ENCODE measurements at places on chromosomes 7 and 10.
A peak's percentile ranks its signal among the peaks of the same experiment; 100 is the strongest.

- DNase-seq: no peak
Observed at GRCh38 chr10:95253007-95253406, 37.8 kb downstream of the PDLIM1 start.

GRCh38 chr10:123399276-123399839, 245.2 kb downstream of the BUB3 start:
- no peak for DNase-seq

DNA sequence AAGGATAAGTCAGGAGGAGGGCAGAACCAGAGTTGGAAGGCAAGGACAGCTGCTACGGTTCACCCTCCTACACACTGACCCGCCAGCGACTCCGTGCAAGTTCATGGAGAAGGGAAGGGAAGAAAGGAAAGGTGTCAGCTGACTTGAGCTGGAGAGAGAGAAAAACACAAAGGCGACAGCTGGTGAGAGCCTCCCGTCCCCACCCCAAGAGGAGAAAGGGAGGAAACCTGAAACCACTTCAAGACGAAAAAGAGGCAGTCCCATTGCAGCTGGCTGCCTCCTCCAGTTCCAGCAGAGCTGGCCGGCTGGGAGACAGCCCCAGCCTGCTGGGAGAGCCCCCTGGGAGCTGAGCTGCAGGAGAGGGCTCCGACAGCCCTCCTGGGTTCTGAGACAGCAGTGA, 75.2 kb downstream of the PARD3 start:
- no peak for DNase-seq

- DNase-seq: no peak
Observed at GRCh38 chr10:37434091-37434490, 308.7 kb downstream of the ANKRD30A start.

GRCh38 chr10:50619166-50619565, 4.6 kb downstream of the SGMS1 start:
- DNase-seq: no peak

- DNase-seq: no peak
Observed at GRCh38 chr7:14855033-14855794, 47.3 kb downstream of the DGKB start.

- DNase-seq: peak; percentile 46
Observed at GRCh38 chr10:70461397-70462348, 16.9 kb upstream of the PALD1 start.

DNA sequence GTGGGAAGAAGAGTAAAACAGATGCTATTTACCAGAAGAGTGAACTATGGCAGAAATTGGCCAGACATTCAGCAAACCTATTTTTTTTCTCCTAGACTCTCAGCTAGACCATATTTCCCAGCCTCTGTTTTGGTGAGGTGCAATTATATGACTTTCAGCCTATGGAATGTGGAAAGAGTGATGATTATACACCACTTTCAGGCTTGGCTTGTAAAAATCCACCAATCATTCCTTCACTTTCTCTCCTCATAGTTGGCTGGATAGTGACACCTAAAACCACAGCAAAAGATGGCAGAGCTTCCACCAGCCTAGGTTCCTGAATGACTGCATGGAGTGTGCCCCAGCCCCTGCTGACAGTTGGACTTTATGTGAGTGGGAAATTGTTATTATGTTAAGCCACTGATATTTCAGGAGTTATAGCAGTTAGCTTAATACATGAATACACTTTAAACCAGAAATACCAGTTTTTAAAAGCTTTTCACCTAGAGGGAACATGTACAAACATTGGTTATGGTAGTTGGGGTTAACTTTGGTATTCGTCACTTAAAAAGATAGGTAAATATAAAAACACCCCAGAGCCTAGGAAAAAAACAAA, 19.1 kb upstream of the TNKS2 start:
- no peak for DNase-seq

DNA sequence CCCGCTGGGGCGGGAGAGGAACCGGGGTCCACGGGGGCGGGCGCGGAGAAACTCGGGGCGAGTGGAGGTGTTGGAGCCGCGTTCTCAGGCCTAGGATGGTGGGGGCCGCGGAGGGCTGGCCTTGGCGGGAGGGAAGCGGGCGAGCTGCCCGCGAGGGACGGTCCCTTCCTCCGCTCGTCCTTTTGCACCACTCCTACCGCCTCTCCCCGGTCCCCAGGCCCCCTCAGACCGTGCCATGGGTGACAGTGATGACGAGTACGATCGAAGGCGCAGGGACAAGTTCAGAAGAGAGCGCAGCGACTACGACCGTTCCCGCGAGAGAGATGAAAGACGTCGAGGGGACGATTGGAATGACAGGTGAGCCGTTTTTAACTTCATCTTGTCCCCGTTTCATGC, 451 bp downstream of the SRRT start:
- no peak for DNase-seq

DNA sequence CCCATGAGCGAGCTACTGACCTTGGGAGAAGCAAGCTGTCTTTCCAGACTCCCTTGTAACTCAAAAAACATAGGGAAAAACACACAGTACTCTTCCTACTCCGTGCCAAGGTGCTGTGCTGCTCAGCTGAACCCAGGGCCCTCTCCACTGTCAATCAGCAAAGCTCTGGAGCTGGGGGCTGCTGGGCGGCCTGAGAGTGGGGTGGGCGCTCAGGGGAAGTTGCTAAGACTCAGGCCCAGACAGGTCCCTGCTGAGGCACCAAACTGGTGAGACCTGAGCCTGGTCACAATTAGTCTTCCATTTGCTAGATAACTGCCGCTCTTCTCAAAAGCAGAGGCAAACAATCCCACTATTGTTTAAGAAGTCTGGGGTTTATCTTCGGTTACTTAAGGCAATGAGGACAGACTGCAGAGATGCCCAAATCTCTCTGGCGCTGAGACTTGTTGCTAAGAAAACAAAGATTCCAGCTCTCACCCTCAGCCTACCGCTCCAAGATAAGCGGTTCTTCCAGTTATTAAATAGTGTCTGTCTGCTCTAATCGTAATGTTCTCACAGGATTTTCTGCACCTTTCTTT, 22.0 kb downstream of the STEAP1B start:
- DNase-seq: no peak

DNA sequence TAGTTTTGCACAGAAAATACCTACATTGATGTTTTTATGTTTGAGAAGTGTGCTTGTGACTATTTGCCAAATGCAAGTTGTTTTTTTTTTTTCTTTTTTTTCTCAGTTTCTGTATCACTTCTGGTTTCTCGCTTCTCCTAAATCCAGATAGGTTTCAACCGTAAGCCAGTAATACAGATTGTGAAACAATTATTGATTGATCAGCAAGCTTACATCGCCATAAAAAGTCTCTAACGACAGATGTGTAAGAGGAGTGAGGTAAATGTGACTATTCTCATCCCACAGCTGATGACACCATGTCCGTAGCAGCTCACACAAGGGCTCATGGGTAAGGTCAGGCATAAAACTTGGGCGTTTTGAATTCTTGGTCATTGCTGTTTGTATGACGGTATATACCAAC, 202.8 kb upstream of the AKR1E2 start:
- DNase-seq: no peak

DNA sequence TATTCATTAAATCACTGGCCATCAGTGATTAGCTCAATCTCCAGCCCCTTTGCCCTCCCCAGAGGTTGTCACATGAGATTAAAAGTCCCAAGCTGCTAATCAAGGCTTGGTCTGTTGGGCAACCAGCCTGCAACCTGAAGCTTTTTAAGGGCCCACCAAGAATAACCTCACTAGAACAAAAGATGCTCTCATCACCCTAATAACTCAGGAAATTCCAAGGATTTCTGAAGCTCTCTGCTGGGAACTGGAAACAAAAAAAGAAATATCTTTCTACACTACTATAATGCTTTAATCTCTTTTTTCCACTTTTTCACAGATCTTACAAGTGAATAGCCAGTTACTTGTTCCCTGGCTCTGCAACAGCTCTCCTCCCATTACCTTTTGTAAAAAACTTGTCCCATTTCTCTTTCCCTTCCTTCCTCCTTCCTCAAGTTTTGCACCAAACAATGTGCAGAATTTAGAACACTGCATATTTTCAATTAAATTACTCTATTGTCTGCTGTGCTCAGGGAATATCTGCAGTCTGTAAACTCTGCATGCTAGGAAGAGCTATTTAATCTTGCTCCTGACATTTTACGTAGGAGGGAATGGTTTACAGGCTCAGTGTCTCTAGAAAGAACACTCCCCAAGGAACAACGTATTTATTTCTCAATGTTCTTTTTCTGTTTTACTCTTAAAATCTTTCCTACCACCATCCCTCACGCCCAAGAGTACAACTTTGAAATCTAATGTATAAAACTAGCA, 169.1 kb downstream of the IMMP2L start:
- DNase-seq: no peak

DNA sequence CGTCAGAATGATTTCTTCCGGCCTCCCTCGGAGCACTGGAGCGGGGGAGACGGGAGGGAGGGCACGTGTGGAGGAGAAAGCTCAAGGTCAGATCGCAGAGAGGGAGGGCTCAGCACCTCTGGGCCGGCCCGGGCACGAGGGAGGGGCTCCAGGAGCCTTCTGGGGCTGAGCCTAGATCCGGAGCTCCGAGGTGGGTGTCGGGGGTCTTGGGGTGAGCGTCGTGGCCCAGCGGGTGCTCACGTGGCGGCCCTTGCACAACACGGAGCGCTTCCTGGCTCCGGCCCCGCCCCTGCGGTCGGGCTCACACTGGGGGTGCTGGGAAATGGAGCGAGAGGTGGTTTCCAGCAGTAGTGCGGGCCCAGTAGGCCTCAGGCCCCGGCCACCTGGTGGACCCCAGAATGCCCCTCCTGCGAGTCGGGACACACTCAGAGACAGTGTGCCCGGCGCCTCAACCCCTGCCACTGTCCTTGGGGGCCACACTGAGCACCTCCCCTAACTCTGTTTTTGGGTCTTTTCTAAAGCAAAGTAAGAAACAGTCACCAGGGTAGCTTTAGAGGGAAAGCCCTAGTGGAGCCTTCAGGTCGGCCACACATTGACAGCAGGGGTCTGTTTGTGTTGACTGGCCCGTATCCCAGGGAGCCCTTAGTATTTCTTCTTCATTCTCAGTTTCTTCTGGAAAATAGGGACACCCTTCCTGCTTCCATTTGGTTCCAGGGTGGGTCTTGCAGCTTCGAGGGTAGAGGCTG, 798 bp downstream of the PPIF start:
- peak; percentile 73 for DNase-seq
